ENCODE measurements at places on chromosomes 7 and 10.

- no peak for DNase-seq
These were observed 457.4 kb upstream of the GALNT17 start for GRCh38 chr7:70674571-70675010.

GRCh38 chr10:12655940-12656339 lies 306.6 kb downstream of the CAMK1D start:
- DNase-seq = no peak

- no peak for DNase-seq
These were observed 83.7 kb downstream of the KIF20B start for GRCh38 chr10:89785095-89785494.

- no peak for DNase-seq
These were observed 32.3 kb upstream of the LYZL1 start for GRCh38 chr10:29256586-29256985.

DNA sequence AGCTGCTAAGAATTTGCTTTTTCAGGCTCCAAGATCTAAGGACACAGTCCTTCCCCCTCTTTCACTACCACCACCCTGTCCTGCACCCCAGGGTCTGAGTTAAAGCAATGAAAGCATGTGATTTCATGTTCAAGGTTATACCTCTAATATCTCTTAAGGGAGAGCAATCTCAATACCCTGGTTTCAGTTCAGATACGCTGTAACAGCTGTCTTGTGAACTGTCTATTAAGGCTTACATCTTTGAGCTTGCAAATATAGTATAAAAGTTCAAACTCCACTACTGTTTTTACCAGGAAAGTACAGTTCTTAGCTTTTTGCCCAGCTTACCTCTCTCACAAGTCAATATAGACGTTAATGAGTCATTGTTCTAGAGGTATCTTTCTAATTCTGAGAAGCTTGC lies 2.6 kb downstream of the CPVL start:
- no peak for DNase-seq

- DNase-seq = no peak
These were observed 35.0 kb downstream of the DNAJC12 start for GRCh38 chr10:67802767-67803538.

DNA sequence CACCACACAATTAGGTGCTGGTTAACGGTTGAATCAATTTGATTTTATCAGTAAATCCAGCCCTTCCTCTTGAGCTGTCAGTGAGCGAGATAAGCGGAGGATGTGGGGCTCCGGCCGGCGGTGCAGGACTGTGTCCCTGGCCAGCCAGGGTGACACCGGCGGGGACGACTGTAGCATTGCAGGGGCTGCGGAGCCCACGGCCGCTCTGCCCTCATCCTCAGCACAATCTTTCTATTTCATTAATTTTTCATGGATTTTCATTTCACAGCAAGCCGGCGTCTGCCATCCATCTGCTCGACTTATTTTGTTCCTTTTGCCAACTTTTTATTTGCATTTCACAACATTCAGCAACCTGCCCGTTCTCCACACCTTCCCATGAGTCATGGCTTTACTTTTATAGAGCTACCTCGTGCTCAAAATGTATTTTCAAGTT lies 4.7 kb downstream of the ADARB2 start:
- DNase-seq = no peak

DNA sequence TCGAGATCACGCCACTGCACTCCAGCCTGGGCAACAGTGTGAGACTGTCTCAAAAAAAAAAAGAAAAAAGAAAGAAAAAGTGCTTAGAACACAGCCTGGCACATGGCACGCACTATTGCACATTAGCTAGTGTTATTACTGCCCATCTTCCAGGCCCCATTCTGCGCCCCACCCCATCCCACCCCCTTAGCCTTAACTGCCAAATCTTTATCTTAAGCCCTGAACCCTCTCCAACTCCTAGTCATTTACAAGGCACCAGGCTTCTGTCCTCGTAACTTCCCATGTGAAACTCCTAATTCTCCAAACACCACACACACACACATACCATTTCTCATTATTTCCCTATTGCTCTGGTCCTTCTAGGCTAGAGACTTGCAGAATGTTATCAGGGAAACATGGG lies 4.8 kb downstream of the FRAT2 start:
- no peak for DNase-seq

GRCh38 chr7:24657980-24658379 lies 84.7 kb downstream of the PALS2 start:
- DNase-seq = no peak

GRCh38 chr7:28293527-28293835 lies 112.9 kb upstream of the JAZF1 start:
- DNase-seq = no peak

- no peak for DNase-seq
These were observed 617.9 kb upstream of the MKI67 start for GRCh38 chr10:128744092-128744491.

DNA sequence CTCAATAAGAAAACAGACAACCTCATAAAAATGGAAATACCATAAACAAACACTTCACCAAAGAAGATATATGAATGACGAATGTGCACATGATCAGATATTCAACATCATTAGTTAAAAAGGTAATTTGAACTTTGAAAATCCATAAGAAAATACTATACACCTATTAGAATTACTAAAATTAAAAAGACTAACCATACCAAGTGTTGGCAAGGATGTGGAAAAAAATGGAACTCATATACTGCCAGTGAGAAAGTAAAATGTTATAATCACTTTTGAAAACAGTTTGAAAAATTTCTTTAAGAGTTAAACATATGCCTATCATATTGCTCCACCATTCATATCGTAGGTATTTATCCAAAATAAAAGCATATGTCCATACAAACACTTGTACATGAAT lies 37.1 kb downstream of the EBLN1 start:
- no peak for DNase-seq

- DNase-seq = peak; percentile 13
These were observed 20.2 kb downstream of the PDCD11 start for GRCh38 chr10:103416436-103417147.

- DNase-seq = no peak
These were observed 96.9 kb downstream of the PIP4K2A start for GRCh38 chr10:22617516-22617915.

DNA sequence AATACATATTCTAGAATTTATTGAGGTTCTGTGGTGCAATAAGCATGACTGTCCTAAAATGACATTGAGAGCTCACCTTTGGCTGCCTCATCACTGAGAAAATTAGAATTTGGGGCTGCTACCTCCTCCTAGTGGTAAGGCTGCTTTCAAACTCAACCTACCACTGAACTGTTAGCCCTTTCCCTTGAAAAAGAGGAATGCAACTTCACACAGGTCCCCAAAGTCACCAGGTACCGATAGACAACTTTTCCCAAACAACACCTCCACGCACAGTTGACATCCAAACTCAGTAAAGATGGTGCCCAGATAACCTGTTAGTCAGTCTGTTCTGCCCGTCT lies 75.9 kb upstream of the SCIN start:
- no peak for DNase-seq

DNA sequence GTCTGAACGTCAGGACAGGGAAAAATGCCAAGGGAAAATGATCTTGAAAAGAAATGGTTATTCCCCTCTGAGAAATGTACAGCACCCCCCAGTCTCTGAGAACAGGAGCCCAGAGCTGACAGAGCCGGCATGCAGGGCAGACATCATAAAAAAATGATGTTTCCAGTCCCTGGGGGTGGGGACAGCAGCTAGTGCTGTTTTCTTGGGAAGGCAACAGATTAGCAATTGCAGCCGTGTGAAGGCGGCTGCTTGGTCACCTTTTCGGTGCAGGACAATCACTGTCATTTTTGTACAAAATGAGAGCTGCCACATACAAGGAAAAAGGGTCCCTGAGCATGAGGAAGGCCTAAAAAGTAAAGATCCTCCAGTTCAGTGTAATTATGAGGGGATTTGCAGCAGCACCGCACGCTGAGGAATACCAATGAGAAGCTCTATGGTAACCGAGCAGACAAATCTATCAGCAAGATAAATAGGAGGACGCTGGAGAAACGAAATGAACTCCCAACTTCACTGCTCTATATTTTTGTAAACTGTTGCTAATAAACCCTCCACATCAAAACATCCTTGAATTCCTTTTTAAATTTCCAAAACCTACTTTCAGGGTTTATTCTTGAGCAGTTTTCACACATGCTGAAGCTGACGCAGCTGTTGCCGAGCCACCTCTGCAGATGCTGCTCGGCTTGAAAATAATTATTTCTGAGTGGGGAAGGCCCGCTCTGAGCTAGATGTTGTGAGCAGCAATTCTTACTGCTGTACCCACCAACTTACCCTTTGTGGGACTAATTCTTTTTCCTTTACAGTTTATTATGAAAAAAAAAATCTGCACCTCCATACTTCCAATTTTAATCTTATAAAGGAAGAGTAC lies 98.2 kb upstream of the NEBL start:
- no peak for DNase-seq
